ENCODE measurements at places on chromosomes 2 and 18.

- DNase-seq = no peak
These were observed 371.6 kb downstream of the RPRM start for GRCh38 chr2:153106802-153107477.

DNA sequence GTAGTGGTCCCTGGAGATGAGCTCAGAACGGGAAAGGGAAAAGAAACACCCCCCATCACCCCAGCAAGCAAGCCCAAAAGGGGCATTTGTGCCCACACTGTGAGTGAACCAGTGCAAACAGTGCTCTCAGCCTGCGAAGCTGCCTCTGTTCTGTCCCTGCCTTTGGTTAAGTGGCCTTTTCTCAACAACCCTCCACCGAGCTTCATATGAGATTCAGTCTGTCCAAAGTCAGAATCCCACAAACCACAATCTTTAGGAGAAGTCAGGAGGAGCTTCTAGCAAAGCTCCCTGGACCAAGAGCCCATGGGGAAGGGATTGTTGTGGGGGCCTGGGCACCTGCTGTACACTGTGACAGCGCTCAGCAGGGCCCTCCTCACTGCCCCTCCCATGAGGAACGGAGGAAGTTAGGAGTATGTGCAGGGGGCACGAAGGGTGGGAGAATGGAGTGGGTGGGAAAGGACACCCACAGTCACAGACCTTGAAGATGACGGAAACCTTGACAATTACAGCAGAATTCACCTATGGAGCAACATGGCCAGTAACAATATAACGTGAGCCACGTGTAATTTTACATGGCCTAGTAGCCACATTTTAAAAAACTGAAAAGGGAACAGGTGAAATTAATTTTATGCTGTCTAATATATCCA lies 119.5 kb downstream of the SMAD7 start:
- peak; percentile 19 for DNase-seq

- DNase-seq = no peak
These were observed 344.6 kb upstream of the CHAC2 start for GRCh38 chr2:53422979-53423378.

GRCh38 chr2:31192851-31193392 lies 24.4 kb downstream of the CAPN14 start:
- no peak for DNase-seq

- no peak for DNase-seq
These were observed 23.2 kb upstream of the GORASP2 start for GRCh38 chr2:170905864-170906263.

GRCh38 chr18:46283895-46284295 lies 179.7 kb downstream of the HAUS1 start:
- peak; percentile 35 for DNase-seq

GRCh38 chr2:68316111-68316510 lies 3.6 kb downstream of the CNRIP1 start:
- DNase-seq = no peak

DNA sequence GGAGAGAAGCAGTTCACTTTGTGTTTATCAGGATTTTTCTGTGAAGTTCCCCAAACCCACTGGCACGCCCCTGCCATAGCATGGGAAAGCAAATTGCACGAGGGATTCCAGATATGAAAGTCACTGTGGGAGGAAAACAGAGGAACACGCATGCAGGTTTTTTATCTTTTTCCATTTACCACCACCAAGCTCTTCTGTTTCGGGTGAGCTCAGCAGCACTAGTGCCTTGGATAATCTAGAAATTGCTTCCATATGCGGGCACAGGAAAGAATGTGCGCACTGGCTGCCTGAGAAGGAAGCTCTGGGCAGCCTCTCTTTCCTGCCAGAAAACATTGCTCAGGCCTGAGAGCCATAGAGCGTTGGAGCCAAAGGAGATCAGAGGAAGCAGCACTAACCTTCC lies 65.9 kb upstream of the WIPF1 start:
- DNase-seq = peak; percentile 76

DNA sequence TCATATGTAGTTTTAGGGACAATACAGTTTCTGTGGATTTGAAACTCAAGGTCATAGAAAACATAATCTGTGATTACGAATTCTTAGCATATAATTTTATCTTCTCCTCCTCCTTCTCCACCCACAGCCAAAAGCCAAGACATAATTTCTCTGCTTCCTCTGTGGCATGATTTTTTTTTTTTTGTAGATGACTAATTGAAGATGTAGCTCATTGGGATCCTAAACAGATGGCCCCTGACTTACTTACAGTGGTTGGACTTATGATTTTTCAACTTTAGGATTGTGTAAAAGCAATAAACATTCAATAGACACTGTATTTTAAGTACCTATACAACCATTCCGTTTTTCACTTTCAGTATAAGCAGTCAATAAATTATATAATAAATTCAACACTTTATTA lies 42.3 kb downstream of the FSIP2 start:
- no peak for DNase-seq

GRCh38 chr2:156191527-156191926 lies 141.0 kb downstream of the NR4A2 start:
- no peak for DNase-seq

GRCh38 chr2:193847991-193848390 lies 1653.3 kb upstream of the TMEFF2 start:
- no peak for DNase-seq

DNA sequence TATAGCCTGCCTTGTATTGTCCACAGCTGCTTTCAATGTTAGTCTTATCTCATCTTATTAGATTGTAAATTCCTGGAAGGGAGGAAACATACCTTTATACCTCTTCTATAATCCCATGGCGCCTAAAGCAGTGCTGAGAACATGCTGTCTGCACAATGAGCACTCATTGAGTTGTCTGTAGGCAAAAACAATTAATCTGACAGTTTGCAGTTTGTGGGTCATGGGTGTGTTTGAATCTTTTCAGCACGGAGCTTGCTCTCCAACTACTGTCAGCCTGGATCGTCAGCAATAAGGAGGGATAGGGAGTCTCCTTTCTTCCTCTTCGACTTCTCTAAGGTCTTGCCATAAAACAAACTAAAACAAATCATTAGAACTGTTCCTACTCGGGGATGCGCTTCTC lies 26.5 kb upstream of the GREB1L start:
- DNase-seq = no peak

DNA sequence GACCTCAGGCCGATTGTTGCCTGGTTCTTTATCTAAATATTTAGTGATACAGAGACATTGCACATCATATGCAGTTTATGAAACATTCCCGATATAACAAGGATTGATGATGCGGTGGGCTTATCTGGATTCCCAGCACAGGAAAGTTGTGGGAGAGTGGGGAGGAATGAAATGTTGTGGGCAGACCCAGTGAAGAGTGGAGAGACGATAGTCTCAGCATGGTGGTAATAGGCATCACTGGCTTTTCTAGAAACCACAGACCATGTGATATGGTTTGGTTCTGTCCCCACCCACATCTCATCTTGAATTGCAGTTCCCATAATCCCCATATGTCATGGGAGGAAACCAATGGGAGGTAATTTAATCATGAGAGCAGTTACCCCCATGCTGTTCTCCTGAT lies 34.8 kb upstream of the RND3 start:
- no peak for DNase-seq

DNA sequence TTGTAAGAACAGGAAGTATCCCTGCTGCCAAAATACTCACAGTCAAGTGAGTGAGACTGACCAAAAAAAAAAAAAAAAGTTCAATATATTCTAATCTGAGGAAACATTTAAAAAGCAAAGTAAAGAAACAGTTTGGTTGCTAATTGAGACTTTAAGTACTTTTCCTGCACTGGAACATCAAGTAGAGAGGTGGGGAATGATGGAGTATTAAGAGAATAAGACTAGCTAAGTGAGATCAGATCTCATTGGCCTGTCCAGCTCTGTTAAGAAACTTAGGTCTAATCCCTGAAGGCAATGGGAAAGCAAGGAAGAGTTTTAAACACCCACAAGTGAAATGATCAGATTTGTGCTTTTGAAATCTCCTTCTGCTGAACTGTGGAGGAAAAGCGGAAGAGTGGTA lies 27.8 kb upstream of the MAP4K3 start:
- no peak for DNase-seq

- DNase-seq = no peak
These were observed 92.9 kb upstream of the CSRNP3 start for GRCh38 chr2:165376571-165376975.

GRCh38 chr2:101082998-101083397 lies 68.2 kb downstream of the TBC1D8 start:
- no peak for DNase-seq

GRCh38 chr2:17227856-17228255 lies 290.4 kb downstream of the RAD51AP2 start:
- no peak for DNase-seq

DNA sequence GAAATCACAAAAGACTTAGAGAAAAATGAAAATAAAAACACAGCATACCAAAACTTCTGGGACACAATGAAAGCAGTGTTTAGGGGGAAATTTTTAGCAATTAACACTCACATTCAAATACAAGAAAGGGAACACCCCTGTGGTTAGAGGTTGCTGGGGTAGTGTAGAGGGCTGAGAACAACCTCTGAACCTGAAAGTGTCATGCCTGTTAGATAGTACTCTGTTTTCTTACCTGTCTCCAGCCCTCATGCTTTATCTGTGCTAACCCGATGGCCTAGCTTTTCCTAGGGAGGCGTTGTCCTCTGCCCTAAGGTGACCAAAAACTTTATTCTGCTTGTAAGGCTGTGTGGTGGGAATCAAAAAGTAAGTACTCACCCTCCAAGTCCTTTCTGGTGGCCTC lies 122.6 kb upstream of the OTX1 start:
- DNase-seq = no peak

DNA sequence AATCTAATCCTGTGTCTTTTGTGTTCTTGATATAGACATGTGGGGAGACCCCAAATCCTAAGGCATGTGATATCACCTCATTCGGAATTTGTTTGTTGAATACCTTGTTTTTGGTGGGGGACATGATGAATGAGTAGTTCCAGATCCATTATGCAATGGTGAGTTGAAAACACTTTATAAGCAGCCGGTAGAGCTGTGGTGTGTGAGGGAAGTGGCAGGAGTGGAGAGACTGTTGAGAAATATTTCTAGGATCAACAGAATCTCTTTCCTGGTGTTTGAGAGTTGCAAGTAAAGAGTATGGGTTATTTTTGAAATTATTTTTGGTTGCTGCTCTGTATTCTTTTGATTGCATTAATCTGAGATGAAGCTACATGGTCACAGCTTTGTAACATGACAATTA lies 34.4 kb downstream of the LHCGR start:
- DNase-seq = no peak

DNA sequence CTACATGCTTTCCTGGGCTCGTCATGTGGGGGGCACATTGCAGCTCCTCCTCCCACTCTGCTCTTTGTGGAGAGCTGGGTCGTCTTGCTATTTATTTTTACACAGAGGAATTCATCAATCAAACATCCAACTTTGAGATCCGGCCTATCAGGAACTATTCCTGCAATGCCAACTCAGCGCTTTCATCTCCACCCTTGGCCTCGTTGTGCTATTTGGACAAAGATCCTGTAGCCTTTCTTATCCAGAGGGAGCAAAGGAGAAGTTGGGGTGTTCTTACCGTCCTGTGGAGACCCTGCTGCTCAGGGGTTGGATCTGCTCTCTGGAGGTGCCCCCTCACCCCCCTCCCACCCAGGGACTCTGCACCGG lies 92.1 kb downstream of the ASB1 start:
- DNase-seq = no peak

- DNase-seq = peak; percentile 61
These were observed 539.6 kb downstream of the PID1 start for GRCh38 chr2:228731517-228731916.

- no peak for DNase-seq
These were observed 183.1 kb downstream of the SMAD2 start for GRCh38 chr18:47747260-47747795.

DNA sequence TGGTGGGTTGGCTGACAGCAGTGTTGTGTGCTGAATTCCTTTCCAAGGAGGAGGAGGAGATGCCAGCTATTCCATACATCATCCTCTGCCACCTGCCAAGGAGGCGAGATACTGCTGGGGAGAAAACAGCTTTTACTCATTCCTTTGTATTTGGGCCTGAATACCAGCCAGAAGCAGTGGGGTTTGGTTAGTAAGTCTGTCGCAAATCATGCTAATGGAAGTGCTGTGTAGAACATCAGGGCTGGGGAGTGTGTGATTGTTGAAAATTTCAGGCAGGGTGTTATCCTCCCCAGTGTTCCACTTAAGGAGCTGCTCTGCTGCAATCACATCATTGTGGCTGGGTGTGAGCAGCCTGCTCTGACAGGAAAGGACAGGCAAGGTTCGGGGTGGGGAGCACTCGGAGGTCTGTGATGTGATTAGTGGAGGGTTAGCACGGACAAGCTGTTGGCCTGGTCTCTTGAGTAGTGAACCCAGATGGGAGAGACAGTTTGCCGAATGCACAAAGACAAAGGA lies 128.2 kb upstream of the DLX2 start:
- DNase-seq = peak; percentile 50

GRCh38 chr2:214169736-214170135 lies 241.1 kb upstream of the VWC2L start:
- DNase-seq = no peak

DNA sequence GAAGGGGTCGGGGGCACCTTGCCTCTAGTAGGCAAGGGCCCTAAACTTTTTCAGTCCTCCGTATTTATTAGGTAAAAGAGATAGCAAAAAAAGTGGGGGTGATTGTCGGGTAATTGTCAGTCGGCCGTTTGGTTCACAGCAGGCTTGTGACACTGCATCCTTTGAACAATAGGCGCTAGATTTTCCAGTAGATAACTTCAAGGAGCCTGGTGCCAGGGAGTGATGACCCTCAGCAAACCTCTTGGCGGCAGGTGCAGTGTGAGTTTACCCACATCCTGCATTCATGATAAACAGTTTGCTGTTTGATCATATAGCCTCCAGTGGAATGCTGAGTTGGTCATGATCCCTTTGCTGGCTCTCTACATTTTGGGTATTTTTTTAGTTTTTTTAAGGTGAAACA lies 22.9 kb downstream of the SERPINB8 start:
- no peak for DNase-seq

- no peak for DNase-seq
These were observed 51.9 kb downstream of the ACSL3 start for GRCh38 chr2:222912776-222913175.

DNA sequence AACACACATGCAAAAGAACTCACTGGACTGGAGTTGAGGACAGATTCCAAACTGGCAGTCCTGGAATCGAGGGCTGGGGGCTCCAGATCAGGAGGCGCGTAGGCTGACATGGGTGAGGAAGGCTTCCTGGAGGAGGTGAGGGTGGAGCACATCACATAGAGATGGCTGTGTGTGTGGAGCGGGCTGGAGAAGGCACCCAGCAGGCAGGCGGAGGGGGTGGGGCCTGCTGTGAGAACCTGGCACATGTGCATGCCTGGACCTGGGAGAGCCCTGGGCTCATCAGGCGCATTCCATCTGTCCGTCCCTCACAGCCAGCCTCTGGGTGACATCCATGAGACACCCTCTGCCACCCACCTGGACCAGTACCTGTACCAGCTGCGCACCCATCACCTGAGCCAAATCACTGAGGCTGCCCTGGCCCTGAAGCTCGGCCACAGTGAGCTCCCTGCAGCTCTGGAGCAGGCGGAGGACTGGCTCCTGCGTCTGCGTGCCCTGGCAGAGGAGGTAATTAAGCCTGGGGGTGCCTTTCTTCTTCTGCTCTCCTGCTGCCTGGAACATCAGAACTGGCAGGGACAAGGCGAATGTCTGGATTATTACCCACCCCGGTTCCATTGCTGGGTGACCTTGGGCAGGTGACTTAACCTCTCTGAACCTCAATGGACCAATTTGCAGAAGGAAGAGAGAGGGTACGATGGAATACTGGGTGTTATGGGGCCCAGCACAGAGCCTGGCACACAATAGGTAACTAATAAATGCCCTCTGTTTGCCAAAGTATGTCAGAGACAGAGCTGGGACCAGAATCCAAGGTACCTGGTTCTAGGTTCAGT lies 108.3 kb downstream of the DYSF start:
- no peak for DNase-seq
